Stimulated activated CD8-positive, alpha-beta memory T cell treated with anti-CD3 and anti-CD28 coated beads, Interleukin-12 subunit alpha, Interleukin-12 subunit beta, amount 100 ng/mL, for 1 hour (primary cell): ENCODE measurements at places on chromosomes 3 and 15.

- no peak for DNase-seq
These were observed 39.9 kb upstream of the ARHGEF26 start for GRCh38 chr3:154081305-154081704.

GRCh38 chr3:30586806-30587486 is 19.5 kb upstream of the TGFBR2 start:
- no peak for DNase-seq

DNA sequence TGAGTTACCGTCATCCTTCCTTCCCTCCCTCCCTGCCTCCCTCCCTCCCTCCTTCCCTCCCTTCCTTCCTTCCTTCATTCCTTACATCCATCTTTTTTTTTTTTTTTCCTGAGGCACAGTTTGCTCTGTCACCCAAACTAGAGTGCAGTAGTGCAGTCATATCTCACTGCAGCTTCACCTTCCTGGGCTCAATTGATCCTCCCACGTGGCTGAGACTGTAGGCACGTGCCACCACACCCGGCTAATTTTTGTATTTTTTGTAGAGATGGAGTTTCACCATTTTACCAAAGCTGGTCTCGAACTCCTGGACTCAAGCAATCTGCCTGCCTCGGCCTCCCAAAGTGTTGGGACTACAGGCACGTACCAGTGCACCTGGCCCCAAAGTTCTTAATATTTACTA is 25.8 kb downstream of the USP3 start:
- no peak for DNase-seq

DNA sequence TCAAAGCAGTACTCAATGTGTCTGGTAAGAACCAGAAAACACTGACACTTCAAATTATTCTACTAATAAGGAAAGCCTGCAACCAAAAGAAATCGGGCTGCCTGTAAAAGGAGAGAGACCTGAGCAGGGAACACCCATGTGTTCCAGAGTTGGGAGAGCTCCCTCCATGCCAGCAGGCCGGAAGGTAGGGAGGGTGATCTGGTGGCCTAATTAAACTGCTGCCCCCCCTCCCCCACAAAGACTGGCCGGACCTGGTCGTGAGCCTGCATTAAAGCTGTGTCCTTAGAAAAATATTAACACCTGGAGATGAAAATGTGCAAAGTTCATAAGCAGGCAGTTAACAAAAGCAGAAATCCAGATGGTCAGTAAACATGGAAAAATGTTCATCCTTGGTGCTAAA is 170.6 kb upstream of the BHLHE40 start:
- no peak for DNase-seq

DNA sequence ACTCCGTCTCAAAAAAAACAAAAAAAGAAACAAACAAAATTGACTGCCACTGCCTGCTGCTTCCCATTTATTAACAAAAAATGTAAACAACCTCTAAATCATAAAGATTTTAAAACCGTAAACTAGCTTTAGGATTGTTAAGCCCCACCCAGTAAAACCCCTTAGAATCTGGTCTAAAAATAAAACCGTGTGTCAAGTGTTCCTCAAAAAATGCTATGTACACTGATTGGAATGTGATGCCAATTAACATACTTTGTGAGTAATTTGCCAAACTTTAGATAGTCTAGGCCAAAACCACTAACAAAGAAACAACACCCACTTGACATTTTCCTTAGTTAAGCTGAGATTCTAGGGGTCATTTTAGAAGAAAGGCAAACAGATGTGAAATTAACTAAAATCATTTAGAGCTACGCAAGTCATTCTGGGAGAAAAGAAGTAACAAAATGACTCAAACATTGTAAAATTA is 5.3 kb downstream of the RAF1 start:
- no peak for DNase-seq

GRCh38 chr3:30448450-30449289 is 157.7 kb upstream of the TGFBR2 start:
- no peak for DNase-seq

GRCh38 chr3:130491431-130491830 is 25.5 kb upstream of the COL6A6 start:
- DNase-seq, result no peak

- no peak for DNase-seq
These were observed 2.7 kb downstream of the EOMES start for GRCh38 chr3:27719314-27720003.
